LoVo (cell line): ENCODE measurements at places on chromosomes 11 and 22.

- no peak for DNase-seq
Observed at GRCh38 chr11:76161261-76161961, 44.9 kb downstream of the WNT11 start.

DNA sequence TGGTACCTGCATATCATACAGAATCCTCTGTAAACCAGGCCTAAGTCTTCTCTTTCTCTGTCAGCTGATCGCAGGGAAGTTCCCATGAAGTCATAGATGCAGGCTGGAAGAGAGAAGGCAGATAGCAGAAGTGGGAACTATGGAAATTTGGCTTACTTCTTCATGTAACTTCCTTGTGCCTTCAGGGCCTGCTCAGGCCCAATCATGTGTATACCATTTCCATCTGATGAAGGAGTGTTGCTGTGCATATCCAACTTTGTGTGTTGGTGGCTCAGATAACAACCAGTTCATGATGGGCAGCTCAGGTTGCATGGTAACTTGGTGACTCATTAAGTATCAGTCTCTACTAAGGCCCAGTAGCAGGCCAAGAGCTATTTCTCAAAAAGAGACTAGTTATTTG lies 53.1 kb upstream of the CEP295 start:
- no peak for DNase-seq

DNA sequence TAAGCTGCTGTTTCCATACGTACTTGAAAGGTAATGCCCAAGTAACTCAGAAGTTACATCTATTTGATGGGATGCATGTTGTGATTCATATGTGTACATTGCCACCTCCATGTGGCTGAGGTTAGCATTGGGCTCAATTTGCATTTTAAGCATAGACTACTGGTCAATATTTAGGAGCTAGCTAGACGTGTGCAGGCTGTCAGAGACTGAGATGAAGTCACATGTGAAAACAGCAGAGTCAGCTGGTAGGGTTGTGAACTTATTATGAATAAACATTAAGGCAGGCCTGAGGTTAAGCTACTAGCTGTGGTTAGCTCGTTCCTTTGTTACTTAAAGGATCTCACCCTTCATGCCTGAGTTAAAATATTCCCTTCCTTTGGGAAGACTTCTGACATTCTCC lies 114.5 kb upstream of the MTNR1B start:
- no peak for DNase-seq

GRCh38 chr11:9862981-9863380 lies 199.1 kb downstream of the SWAP70 start:
- DNase-seq: no peak

DNA sequence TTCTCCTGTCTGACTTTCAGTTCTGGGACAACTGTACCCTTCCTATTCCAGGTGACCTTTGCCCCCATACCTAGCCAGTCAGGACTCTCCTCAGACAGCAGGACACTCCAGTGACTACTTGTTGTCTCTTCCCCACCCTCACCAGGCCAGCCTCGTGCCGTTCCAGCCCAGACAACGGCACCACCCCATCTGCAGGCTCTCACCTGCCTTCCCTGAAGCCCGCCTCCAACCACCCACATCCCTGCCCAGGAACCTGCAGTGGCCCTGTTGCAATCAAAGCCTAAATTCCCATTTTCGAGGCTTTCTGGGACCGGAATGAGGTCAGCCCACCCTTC lies 3.7 kb downstream of the IL2RB start:
- DNase-seq: no peak

DNA sequence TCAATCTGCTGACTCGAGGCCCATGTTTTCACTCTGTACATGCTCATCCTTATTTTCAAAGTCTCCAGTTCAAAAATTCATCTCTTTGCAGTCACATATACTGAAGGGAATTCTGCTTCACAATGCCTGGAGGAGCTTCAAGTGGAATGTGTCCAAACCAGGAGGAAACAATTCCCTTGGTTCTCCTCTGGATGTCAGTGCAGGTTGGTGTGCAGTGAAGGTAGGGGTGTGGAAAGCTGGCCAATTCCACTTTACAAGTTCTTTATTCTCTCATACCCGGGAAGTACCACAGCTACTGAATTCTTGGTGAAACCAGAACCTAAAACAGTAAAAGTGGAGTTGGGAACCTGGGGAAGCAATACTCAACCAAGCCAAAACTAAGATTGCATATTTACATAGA lies 57.3 kb downstream of the BDNF start:
- no peak for DNase-seq

DNA sequence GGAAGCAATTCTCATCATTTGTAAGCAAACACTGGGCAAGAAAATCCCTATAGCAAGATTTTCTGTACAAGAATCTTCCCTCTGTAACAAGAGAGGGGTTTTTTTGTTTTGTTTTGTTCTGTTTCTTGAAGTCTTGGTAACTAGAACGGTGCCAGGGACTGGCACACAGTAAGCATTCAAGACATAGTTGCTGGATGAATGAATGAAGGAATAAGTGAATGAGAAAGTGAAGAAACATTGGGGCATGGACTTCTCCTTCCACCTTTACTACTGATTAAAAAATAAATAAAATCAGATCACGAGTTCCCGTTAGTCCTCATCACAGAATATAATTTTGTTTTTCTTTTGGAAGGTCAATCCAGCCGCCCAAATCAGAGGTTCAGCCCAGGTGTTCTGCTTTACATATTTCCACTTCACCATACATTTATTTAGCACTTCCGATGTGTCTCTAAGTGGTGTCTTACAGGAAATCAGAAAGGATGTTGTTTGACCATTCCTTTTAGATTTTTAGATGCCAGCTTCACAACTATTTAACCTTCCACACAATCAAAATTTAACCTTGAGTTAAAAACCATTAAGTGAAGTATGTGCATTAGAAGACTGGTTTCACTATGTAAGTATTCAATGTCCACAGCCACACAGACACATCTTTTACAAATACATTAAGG lies 281.2 kb downstream of the CADM1 start:
- DNase-seq: no peak
